Activated CD4-positive, alpha-beta T cell treated with anti-CD3 and anti-CD28 coated beads for 36 hours (primary cell): ENCODE measurements at places on chromosomes 11 and 22. TPM values are rescaled to one million over a fixed set of nuclear protein-coding genes. Genes with fewer than 3 reads are reported as not detected.
A peak's percentile ranks its signal among the peaks of the same experiment; 100 is the strongest.

DNA sequence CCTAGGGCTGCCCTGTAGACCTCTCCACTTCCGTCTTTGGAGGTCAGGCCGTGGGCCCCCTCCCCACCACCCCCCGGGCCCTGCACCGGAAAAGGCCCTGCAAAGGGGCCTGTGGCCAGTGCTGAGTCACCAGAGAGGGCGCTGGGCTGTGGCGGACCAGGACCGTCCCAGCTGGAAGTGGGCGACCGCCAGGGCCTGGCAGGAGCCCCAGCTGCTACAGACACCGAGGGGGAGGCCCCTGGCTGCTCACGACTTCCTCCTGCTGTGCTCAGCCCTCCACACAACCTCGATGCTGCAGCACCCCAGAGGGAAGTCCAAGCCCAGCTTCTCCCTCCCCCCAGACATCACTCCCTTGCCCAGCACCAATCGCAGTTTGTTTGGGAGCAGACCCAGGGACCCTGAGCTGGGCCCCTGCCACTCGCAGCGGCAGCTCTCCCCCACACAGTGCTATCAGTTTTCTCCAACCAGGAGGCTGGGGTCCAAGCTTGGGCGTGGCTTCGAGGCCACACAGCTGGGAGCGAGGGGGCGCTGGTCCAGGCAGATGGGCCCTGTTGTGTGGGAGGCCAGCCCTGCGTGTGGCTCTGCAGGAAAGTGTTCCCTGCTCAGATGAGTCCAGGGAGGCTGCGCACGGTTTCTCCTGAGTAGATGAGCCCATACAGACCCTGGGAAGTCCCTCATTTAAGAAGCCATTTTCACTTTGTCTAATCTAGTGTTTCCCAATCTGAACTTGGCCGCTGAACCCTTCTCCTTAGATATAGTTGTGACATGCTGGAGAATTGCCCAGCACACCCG is 5.6 kb upstream of the SH3BP1 start:
- DNase-seq: peak; percentile 86

DNA sequence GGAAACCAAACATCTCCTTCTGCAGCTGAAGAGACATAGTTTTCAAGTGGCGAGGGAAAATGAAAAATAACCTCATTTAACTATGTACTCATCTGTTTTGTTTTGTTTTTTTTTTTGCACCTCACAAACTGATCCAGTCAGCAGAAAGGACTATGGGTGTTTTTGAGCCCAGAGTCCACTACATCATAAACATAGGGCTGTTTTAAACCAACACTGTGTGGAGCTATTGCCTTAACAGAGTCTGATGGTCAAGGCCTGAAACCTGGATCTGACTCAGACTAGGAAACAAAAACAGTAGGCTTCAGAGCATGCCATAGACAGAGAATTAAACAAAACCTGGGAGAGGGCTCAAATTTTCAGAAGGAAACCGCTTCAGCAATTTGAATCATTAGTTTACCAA is 99.3 kb upstream of the FSHB start:
- DNase-seq: no peak

OR52N5 gene
- total RNA-seq: not detected

OR52N1 gene
- not detected for total RNA-seq

DNA sequence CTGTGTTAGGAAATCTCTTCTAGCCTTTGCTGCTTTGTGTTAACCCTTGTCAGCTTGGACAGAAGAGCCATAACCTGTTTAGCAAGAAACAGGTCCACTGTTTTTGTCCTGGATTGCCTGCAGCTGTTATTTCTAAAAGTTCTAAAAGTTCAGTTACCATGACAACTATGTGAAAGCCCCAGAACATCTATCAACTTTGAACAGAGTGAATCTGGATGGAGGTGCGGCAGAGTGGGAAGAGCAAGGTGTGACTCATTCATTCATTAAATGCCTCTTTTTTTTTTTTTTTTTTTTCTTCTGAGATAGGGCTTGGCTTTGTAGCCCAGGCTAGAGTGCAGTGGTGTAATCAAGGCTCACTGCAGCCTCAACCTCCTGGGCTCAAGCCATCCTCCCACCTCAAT is 50.5 kb downstream of the RBX1 start:
- DNase-seq: no peak

THRSP gene
- not detected for total RNA-seq

ACP2 gene
- total RNA-seq: 10.2 TPM

GRCh38 chr22:21834869-21835268 is 32.6 kb downstream of the MAPK1 start:
- no peak for DNase-seq

GRCh38 chr11:57978686-57979531 is 44.8 kb upstream of the OR9Q1 start:
- no peak for DNase-seq

MIAT gene
- total RNA-seq: 19.7 TPM

DNA sequence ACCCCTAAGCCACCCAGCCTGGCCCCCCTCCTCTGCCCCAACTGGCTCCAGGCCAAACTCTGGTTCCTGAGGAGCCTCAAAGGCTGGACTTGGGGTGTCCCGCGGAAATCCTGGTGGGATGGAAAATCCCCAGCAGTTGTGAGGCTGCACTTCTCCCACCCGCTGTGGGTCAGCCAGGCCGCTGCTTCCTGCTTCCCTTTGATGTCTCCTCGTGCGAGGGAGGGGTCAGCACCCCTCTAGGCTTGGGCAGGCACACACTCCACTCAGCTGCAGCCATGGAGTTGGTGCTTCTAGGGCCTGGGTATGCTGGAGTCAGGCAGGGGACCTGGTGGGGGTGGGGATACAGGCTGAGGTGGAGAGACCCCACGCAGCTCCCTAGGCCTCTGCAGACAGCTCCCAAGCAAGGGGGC is 12.0 kb downstream of the KCNQ1OT1 start:
- DNase-seq: peak; percentile 2

GRCh38 chr22:23526596-23527316 is 53.3 kb downstream of the IGLL1 start:
- no peak for DNase-seq

DNA sequence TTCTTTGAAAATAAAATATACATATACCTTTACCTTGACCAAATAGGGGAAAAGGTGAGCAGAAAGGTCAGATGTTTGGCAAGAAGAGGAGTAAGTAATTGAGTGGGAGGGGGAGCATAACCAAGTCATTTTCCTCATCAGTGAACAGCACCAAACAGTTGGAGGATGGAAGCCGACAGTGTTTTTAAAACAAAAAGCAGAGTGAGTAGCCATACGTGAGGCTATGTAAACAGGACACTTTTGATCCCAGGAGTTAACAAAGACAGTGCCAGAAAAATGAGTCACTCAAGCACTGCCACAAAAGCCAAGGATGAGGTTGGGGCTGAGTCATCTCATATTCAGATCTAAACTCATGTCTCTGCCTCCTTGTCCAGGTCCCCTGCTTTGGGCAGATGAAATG is 734.7 kb downstream of the KCNA4 start:
- DNase-seq: no peak

DNA sequence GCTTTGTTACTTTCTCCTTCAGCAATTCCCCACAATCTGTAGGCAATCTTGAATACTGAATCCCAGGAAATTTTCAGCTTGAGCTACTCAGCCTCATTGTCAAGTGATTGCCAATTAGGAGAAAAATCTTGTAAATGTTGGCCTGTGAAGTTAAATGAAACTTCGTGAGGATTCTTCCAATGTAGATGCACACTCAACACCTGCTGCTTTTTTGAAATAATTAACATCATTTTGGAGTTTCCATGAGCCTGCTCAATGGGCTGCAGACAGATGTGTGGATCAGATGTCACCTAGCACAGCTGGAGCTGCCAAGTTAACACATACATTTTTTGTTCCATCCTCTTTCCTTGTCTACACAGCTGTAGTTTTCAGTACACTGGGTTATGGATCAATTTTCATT is 645.6 kb upstream of the LUZP2 start:
- DNase-seq: no peak

DNA sequence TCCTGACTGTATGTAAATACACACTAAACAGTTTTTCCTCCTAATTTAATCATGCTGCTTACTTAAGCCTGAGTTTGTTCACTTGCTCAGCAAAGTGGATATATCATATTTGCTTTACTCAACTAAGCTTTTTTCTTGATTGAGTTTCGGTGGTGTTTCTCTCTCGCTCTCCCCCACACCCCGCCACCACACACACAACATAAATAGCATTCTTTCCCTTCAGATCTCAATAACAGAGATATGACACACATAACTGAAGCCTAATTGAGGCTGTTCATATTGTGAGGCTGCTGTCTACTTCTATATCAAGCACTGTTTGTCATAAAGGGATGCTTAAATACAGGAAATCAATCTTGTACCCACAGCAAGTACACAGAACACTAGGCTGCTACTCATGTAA is 364.9 kb downstream of the FAT3 start:
- no peak for DNase-seq

DNA sequence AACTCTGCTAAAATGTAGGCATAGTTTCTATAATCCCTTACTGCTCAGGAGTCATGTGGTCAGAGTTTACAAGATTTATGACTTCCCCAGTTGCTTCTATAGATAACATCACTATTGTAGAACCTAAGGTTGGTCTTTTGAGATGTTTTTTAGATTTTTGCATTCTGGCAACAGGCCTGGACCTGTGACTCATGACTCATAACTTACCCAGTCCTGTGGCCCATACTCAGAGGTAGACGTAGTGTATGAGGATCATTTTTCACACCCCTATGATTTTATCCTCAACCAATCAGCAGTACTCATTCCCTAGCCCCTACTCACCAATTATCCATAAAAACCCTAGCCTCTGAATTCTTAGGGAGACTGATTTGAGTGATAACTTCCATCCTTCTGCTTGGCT is 384.4 kb upstream of the DDI1 start:
- DNase-seq: no peak

- peak; percentile 10 for DNase-seq
Observed at GRCh38 chr11:132114185-132114584, 743.8 kb downstream of the NTM start.

GRK3 gene
- 8.6 TPM for total RNA-seq

GRCh38 chr11:19552161-19552560 is 160.5 kb upstream of the NAV2 start:
- DNase-seq: no peak

- no peak for DNase-seq
Observed at GRCh38 chr11:83019888-83020579, 51.7 kb downstream of the RAB30 start.
